Camera-type eye (tissue), 1 donor: ENCODE measurements at places on chromosomes 4 and X. TPM values are rescaled to one million over a fixed set of nuclear protein-coding genes. Genes with fewer than 3 reads are reported as not detected.

CXorf65 gene
- not detected for total RNA-seq

TLR10 gene
- 0.71 TPM for total RNA-seq

LAMP2 gene
- total RNA-seq = 103 TPM

AFP gene
- not detected for total RNA-seq

DKK2 gene
- total RNA-seq = 54.8 TPM

STBD1 gene
- 6.3 TPM for total RNA-seq

CDX4 gene
- total RNA-seq = not detected

CTAG2 gene
- total RNA-seq = not detected

HEPH gene
- total RNA-seq = 55.7 TPM

SPARCL1 gene
- 261 TPM for total RNA-seq

CCDC160 gene
- total RNA-seq = 2.2 TPM

HSFX4 gene
- not detected for total RNA-seq

MAGED4B gene
- 18.4 TPM for total RNA-seq

USP27X gene
- total RNA-seq = 6.5 TPM

PABPC1L2B gene
- total RNA-seq = 0.38 TPM

UGT2B15 gene
- total RNA-seq = not detected

ATP7A gene
- 23.7 TPM for total RNA-seq

TCEAL2 gene
- 13.2 TPM for total RNA-seq

GYPA gene
- 3.8 TPM for total RNA-seq

MAGEA2B gene
- total RNA-seq = not detected

MBNL3 gene
- 14.3 TPM for total RNA-seq

RAB33A gene
- 8.0 TPM for total RNA-seq

TAF7L gene
- total RNA-seq = not detected

NR3C2 gene
- 13.9 TPM for total RNA-seq

UGT2B7 gene
- 0.71 TPM for total RNA-seq

SLC4A4 gene
- 34.6 TPM for total RNA-seq

MMRN1 gene
- 23.6 TPM for total RNA-seq

CFI gene
- 44.0 TPM for total RNA-seq

SLC9B1 gene
- 6.9 TPM for total RNA-seq

LGI2 gene
- total RNA-seq = 4.4 TPM

FREM3 gene
- 0.93 TPM for total RNA-seq

CENPI gene
- total RNA-seq = 8.2 TPM

SLC6A8 gene
- total RNA-seq = 44.7 TPM

SMPX gene
- total RNA-seq = 41.5 TPM

SH2D1A gene
- total RNA-seq = not detected

PAGE5 gene
- not detected for total RNA-seq

CPLX1 gene
- total RNA-seq = 9.2 TPM

TRIM61 gene
- 2.7 TPM for total RNA-seq

SH3RF1 gene
- 18.5 TPM for total RNA-seq

MTNR1A gene
- 1.6 TPM for total RNA-seq

RADX gene
- 7.9 TPM for total RNA-seq

CSAG1 gene
- not detected for total RNA-seq

TLR2 gene
- total RNA-seq = 8.7 TPM

CXCL10 gene
- total RNA-seq = 1.4 TPM

TRPC5OS gene
- 0.22 TPM for total RNA-seq

CHRNA9 gene
- not detected for total RNA-seq

ODAPH gene
- not detected for total RNA-seq
